Nucleus accumbens (tissue), 56 donors: ENCODE measurements at places on chromosomes 4 and X.
A peak's percentile ranks its signal among the peaks of the same experiment; 100 is the strongest.

- DNase-seq = no peak
Observed at GRCh38 chr4:15912236-15912635, 26.3 kb downstream of the FGFBP1 start.

DNA sequence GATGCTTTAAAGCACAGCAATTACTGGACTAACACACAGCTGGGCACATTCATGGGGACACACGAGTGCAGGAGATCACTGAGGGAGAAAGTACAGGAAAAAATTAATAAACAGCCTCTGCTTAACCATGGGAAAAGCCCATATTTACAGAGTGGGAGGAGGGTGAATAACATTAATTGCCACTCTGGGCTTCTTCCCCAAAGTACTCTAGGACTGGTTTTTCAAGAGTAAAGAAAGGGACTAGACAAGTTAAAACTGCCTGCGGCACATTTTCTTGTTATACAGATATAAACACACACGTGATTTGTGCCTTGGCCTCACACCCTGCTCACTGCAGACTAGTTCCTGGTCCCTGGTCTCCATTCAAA is 179.7 kb upstream of the TET2 start:
- DNase-seq = no peak

- DNase-seq = no peak
Observed at GRCh38 chr4:143195581-143195980, 10.9 kb downstream of the USP38 start.

DNA sequence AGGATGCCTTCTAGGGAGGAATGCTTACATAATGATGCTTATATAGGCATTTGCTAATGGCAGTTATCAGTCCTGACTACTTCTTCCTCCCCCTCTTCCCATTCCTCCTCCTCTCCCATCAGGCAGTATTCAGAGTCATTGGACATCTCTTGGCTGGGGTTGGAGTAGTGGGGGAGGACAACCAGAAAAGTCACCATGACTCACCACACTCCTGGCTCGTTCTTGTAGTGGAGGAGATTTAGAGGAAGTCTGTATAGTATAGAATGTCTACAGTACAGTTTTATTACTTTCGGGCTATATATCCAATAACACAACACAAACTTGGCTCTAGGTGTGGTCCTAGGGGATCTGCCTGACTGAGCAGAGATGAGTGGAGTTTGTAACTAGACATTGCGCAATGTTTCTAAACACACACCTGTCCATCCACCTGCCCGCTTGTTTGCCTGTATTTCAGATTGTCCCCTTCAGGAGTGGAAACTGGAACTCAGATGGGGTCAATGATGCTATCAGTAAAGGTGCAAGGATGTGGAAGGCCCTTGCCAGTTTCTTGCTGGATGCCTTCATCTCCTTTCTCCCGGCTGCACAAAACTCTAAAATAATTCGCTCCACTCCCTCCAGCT is 27.9 kb upstream of the KIAA1210 start:
- no peak for DNase-seq

DNA sequence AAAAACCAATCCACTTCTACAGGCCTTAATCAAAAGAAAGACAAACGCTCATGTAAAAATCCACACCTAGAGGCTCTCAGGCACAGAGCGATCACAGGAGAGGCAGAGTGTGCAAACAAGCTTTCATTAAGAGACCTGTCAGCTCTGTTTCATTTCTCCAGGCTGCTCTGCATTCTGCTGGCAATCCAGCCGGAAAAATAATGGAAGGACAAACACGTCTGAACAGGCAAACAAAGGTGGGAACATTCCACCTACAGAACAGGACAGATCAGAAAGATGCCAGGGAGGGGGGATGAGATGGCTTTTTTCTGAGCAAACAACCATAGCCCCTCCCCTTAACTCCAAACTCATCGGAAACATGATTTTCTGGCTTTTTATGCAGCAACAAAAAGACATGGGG is 9.7 kb downstream of the SOD3 start:
- no peak for DNase-seq

- DNase-seq = no peak
Observed at GRCh38 chr4:17966312-17966711, 55.2 kb downstream of the LCORL start.

- DNase-seq = no peak
Observed at GRCh38 chrX:12741416-12741815, 49.8 kb upstream of the PRPS2 start.

GRCh38 chr4:113962016-113962347 is 17.5 kb downstream of the ARSJ start:
- DNase-seq = no peak

GRCh38 chrX:68808686-68809357 is 20.0 kb upstream of the EFNB1 start:
- DNase-seq = no peak

DNA sequence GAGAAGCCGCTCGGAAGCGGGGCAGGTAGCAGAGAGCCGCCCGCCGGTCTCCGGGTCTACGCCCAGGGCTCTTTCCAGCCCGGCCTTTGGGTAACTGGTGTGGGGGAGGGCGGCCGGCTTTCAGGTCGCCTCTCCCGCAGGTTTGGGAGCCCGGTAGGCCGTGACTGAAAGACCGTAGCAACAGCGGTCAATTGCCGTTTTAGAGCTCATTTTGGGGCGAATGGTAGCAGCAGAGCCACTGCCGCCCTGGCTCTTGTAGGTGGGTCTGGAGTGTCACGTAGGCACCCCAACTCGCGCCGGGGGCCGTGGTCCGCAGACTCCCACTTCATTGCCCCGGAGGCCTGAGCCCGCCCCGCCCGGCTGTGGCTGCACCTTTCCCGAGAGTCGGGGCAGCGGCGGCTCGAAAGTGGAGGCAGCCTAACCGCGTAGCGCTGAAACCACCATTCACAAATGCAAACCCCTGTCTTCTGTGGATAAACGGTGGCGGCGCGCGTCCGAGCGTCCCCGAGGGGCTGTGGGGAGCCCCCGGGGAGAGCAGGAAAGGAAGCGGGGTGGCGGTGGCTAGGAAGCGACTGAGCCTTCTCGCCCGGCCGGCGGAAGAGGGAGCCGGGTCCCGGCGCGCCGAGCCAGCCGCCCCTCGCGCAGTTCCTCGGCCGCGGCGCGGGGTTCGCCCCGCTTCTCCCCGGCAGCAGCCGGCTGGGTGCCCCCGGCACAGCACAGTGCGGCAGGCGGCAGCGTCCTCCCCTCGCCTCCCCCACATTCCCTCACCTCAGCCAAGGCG is 2185.1 kb upstream of the TENM3 start:
- no peak for DNase-seq

GRCh38 chr4:84866295-84866694 is 100.2 kb downstream of the WDFY3 start:
- no peak for DNase-seq

GRCh38 chr4:31020363-31020762 is 300.2 kb downstream of the PCDH7 start:
- no peak for DNase-seq

DNA sequence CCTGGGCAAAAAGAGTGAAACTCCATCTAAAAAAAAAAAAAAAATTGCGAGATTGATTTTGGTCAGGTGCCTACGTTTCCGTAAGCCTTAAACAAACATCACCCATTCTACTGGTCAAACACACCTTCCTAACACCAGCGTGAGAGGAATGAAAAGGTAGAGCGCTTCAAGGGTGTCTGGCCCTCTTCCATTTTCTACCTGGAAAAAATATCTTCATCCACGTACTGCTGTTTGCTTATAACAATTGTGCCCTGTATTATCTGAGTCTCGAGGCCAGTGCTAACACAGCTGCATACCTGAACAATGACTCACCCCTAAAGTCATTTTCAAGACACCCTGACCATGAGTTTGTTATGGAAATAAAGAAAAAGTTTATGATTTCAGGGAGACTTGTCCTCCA is 13.9 kb downstream of the TMSB4X start:
- DNase-seq = no peak

GRCh38 chr4:87073199-87074120 is 138.6 kb downstream of the AFF1 start:
- DNase-seq = peak; percentile 19

DNA sequence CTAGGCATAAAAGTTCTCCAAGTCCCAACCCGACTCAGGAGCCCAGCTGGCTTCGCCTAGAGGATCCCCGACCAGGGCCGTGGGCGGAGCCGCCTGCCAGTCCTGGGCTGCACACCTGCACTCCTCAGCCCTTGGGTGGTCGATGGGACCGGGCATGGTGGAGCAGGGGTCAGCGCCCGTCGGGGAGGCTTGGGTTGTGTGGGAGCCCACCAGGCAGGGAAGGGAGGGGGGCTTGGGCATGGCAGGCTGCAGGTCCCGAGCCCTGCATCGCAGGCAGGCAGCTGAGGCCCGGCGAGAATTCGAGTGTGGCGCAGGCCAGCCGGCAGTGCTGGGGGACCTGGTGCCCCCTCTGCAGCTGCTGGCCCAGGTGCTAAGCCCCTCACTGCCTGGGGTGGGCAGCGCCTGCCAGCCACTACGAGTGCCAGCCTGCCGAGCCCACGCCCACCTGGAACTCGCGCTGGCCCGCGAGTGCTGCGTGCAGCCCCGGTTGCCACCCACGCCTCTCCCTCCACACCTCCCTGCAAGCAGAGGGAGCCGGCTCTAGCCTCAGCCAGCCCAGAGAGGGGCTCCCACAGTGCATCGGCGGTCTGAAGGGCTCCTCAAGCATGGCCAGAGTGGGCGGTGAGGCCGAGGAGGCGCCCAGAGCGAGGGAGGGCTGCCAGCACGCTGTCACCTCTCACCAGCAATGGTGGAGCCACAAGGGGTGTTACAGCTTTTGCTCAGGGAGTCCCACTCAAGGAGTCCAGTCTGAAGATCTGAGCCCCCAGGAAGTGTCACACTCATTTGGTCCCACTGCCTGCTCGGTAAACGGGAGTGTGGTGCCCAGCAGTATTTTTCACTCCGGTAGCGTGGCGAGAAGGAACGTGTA is 38.9 kb downstream of the SPRY1 start:
- DNase-seq = no peak

GRCh38 chr4:76758290-76758882 is 139.6 kb downstream of the SOWAHB start:
- no peak for DNase-seq

- DNase-seq = no peak
Observed at GRCh38 chr4:73589261-73589847, 30.9 kb downstream of the RASSF6 start.
